ENCODE measurements at places on chromosomes 4 and X. TPM values are rescaled to one million over a fixed set of nuclear protein-coding genes. Genes with fewer than 3 reads are reported as not detected.

Gene PROM1
- total RNA-seq = 0.10 TPM

Gene SSR4
- 245 TPM for total RNA-seq

Gene TLL1
- 2.1 TPM for total RNA-seq

Gene MAGEA2
- not detected for total RNA-seq

Gene FGF2
- 26.2 TPM for total RNA-seq

Gene NMU
- total RNA-seq = 0.80 TPM

Gene CSAG1
- total RNA-seq = not detected

Gene KIAA1210
- total RNA-seq = not detected

Gene GNRHR
- not detected for total RNA-seq

Gene SHROOM4
- 7.5 TPM for total RNA-seq

Gene RTL9
- 0.33 TPM for total RNA-seq

Gene IL1RAPL2
- not detected for total RNA-seq

Gene CABS1
- not detected for total RNA-seq

Gene APBB2
- total RNA-seq = 192 TPM

Gene PDE5A
- total RNA-seq = 17.0 TPM

Gene RASL11B
- total RNA-seq = 8.1 TPM

Gene CXorf58
- not detected for total RNA-seq

Gene HTR2C
- total RNA-seq = not detected

Gene INPP4B
- 18.7 TPM for total RNA-seq

Gene UGT2B17
- total RNA-seq = not detected

Gene HEPH
- 0.50 TPM for total RNA-seq

Gene P2RY8
- total RNA-seq = not detected

Gene RIBC1
- total RNA-seq = 0.99 TPM

Data from chondrocyte (in vitro differentiated cells).